ENCODE measurements at places on chromosomes 16 and 17.

DNA sequence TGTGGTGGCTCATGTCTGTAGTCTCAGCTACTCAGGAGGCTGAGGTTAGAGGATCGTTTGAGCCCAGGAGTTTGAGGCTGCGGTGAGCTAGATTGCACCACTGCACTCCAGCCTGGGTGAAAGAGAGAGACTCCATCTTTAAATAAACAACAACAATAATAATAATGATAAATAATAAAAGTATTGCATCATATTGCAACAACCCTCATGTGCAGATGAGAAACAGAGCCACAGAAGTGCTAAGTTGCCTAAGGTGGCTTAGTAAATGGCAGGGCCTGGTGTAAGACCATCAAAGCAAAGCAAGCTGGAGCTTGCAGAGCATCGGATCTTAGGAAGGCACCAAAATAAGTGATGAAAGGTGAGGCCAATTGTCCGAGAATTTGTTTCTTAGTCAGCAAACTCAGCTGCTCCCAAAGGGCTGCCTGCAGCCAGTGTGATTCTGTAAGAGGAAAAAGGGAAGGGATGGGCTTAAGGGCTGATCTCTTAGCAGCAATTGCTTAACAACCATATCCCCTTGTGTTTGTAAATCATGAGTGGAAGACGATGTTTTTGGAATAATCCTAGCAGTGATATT lies 45.3 kb upstream of the HS3ST3A1 start:
- no peak for DNase-seq

- no peak for DNase-seq
Measured at GRCh38 chr17:31835984-31836383, 23.1 kb downstream of the COPRS start.

GRCh38 chr16:22053921-22054341 lies 38.4 kb upstream of the VWA3A start:
- DNase-seq, result no peak

DNA sequence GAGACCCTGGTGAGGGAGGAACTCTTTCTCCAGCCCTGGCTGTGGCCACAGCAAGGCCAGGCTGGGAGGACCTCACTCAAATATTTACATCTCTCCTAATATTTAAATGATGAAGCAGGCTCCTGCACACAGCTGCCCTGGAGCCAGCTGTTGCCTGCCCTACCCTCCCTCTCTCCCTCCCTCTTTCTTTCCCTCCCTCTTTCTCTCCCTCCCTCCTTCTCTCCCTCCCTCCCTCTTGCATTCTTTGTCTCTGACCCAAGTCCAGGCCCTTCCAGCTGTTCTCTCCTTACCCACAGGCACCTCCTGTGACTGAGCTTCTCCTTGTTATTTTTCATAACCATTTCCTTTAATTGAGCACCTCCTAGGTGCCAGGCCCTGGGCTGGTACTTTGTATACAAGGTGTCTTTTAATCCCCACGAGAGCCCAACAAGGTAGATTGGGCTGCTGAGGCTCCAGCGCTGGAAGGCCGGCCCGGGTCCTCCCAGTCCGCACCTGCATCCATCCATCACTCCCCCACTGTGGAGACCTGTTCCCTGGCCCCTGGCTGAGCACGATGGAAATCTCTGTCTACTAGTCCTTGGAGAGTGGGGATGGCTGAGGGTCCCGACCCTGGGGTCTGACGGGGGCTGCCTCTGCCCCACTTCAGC lies 242.3 kb downstream of the SEC14L1 start:
- DNase-seq, result no peak

GRCh38 chr17:50190293-50190602 lies 11.2 kb downstream of the COL1A1 start:
- no peak for DNase-seq

- no peak for DNase-seq
Measured at GRCh38 chr17:20094777-20095176, 85.6 kb downstream of the SPECC1 start.

- DNase-seq, result no peak
Measured at GRCh38 chr16:29985271-29985811, 10.1 kb downstream of the HIRIP3 start.

DNA sequence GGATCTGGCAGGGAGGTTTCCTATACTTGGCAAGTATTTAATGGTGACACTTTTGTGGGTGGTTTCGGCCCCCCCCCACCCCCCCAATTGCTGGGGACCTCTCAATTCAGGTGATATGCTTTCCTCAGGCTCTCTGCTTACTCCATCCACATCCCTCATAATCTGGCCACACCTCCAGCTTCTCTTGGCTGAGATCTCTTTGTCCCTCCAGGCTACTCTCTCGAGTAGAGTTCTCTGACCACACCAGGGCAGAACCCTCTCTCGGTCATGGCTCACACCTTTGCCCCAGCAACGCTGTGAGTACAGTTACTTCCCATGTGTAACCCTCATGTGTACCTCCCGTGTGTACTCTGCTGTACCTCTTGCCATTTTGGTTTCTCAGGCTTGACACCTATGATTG lies 34.1 kb upstream of the SRSF1 start:
- DNase-seq, result no peak

- DNase-seq, result no peak
Measured at GRCh38 chr16:54779549-54779948, 151.1 kb upstream of the IRX5 start.

DNA sequence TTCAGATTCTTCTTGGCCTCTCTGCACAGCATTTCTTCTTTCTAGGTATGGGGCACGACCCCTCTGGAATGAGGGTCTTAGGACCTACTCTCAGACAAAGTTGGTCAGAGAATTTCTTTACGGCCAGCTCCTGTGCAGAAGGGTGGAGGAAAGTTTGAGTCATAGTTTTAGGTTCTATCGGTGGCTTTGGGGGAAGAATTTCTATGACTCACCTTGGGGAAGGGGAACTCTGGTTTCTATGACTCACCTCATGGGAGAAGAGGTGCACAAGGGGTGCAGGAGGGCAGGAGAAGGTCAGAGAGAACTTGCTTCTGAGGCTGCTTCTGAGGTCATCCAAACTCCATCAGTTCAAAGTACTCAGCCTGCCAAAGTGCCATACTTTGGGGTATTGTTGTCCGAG lies 2.5 kb upstream of the ABCC12 start:
- DNase-seq, result no peak

- no peak for DNase-seq
Measured at GRCh38 chr17:56468840-56469239, 124.7 kb upstream of the NOG start.

- DNase-seq, result no peak
Measured at GRCh38 chr16:74871608-74872007, 97.0 kb upstream of the FA2H start.

DNA sequence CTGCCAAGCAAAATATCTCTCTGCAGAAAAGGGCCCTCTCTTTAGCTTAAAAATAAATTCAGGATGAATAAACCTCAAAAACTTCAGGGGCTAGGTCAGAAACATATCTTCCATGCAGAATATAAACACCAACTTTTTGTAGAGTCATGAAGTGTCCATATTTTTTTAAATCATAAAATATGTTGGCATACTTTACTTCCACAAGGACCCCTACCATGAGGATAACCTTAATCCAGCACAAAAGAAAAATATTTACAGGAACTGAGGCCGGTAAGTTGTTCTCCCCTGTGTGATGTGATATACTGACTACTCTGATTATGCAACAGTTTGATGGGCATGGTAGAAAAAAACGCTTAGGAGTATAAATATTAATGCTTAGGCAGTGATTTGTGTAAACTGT lies 264.8 kb upstream of the CDH11 start:
- DNase-seq, result no peak

- DNase-seq, result no peak
Measured at GRCh38 chr17:39134878-39135277, 16.6 kb downstream of the PLXDC1 start.

DNA sequence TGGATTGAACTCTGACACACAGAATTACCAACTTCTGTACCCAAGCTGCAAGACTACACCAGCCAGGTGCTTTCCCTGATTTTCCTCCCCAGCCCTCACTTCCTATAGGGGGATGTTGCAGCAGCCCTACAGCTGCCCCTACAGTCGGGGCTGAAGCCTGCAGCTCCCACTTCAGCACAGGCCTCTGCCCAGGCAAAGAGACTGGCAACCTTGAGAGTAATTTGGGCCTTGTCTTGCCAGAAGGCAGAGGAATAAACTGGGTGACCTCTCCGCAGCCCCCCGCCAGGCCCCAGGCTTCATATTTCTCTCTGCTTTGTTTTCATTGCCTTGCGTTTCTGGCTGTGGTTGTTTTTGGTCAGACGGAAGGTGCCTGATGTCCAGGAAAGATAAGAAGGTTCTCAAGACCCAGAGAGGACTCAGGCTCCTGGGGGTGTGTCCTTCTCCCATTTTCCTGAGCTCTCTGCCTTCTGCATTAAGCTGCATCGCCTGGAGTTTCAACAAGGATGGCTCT lies 32.0 kb downstream of the SLC6A4 start:
- DNase-seq, result no peak

DNA sequence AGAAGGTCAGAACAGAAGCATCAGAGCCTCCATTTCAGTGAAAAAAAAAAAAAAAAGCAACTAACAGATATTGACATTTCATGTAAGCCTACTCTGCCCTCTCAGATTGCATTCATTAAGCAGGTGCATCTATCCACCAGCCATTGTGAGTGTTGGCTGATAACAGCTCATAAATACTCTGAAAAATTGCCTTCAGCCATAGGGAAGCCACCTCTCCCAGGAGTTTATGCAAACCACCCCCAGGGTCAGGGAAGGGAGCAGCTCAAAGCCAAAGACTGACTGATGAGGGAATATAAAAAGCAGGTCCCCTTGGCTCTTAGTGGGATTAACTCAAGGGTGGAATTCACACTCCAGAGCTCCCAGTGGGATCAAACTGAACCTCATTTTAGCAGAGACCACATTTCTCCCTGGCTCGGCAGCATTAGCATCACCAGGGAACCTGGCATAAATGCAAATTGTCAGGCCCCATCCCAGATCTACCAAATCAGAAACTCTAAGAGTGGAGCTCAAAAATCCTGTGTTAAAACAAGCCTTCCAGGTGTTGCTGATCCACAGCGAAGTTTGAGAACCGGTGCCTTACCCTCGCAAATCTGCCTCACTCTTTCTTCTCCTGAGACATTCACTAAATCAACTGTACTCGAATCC lies 14.2 kb downstream of the APOH start:
- no peak for DNase-seq

GRCh38 chr16:76409706-76410105 lies 132.5 kb downstream of the CNTNAP4 start:
- DNase-seq, result no peak

GRCh38 chr16:66746682-66747081 lies 4.7 kb downstream of the DYNC1LI2 start:
- DNase-seq, result no peak

DNA sequence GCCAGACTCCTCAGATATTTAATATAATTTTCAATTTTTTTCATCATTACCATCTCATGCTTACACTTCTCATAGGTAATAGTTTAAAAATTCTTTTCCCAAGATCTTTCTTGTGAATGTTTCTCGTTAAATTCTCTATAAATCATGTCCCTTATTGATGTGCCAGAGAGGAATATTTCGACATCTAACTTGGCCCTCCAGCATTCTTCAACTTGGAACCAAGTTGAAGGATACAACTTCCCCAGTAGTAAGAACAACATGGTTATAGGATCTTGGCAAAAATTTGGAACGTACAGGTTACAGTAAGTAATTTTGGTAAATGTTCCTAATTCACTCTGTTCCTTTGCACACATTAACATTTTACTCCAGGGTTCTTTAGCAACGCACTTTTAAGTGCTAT lies 731.8 kb downstream of the CDH11 start:
- DNase-seq, result no peak

GRCh38 chr17:39244600-39245570 lies 19.1 kb upstream of the STAC2 start:
- no peak for DNase-seq

DNA sequence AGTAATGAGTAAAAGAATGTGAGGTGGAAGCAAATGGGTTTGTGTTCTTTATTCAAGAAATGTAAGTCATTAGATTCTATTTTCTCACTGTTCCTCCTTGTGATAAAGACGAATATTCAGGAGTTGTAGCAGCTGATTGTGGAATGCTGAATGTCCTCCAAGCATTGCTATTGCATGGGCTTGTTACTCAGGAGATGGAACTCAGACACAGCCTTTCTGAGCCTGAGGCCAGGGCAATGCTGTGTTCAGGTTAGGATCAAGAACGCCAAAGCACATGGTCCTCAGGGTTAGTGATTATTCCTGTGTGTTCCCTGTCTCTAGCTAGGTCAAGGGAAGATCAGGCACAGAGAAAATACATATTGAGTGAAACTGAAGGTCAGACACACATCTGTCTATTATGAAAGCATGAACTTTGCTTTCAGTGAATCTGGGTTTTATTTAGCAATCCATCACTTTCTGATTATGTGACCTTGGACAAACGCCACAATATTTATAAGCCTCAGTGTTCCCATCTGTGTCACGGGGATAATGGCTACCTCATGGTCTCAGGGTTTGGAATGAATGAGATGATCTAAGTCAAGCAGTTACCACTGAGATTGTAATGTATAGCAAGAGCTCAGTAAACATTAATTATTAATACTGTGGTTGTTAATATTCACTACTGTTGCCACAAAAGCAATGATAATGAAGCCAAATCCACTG lies 426.8 kb upstream of the DYNLRB2 start:
- DNase-seq, result no peak

DNA sequence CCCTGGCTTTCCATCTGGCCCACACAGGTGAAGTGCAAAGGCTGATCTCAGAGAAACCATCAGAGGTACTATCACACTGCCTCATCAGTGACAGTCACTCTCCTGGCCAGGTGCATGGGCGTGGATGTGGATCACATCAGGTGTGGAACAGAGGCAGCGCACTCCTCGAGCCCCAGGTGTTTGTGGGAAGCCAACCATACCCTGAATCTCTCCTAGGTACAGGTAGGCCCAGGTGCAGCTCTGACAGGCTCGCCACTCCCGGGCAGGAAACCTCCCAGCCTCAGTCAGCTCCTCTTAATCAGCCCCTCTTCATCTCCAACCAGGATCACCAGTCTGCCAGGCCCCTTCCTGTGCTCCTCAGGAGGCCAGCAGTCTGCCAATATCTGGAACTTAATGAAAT lies 31.7 kb downstream of the TLE7 start:
- DNase-seq, result no peak

DNA sequence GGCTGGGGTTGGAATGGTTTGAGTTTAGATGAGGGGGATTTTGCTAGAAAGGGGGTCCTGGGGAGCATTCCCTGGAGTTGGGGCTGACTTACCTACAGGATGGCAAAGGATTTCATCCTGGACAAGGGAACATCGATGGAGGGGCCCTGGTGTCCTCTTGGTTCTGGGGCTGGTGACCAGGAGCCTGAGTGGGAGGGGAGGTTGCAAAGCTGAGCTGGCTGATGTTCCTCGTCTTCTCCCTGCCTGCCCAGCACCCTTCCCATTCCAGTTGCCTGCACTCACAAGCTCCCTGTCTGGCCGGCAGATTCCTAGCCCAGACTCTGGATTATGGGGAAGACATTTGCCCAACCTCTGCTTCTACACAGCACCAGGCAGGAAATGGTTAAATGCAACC lies 37.2 kb downstream of the ITGAE start:
- DNase-seq, result no peak

GRCh38 chr17:48952904-48953303 lies 8.3 kb upstream of the SNF8 start:
- DNase-seq, result no peak

DNA sequence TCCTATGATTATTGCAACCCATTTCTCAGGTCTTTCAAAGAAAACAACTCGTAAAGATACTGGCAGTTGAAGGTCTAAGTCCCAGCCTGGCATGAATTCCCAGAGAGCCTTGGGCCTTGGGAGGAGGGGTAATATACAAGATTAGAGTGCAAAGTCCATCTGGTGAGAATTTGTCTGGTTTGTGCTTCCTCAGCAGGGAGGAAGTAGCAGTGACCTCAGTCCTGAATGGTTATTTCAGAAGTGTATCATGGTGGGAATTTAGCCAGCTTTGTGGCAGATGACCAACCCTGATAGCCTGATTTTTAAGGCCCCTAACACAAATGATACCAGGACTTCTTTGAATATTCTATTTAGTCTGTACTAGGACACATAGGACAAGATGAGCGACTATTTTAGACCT lies 151.2 kb upstream of the TBX2 start:
- no peak for DNase-seq

Measured in activated gamma-delta T cell (primary cell).